ENCODE measurements at places on chromosomes 3 and 15.

DNA sequence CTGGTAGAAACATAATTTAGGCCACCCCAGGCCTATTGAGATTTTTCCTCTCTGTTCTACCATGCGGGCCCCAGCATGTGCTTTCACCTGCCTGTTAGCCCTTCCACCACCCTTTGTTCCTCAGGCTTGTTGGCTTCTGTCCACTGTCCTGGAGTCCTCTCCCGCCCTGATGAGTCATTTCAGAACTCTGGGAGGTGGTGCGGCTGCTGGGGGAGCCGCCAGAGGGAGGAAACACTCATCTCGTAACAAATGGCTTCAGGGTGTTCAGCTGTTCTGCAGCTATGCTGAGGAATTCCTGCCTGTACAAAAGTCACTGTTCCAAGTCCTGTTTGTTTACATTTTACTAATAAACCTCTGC, 36.3 kb downstream of the LRTM1 start:
- DNase-seq = no peak

- DNase-seq = no peak
These were observed 208.4 kb downstream of the PLOD2 start for GRCh38 chr3:145952536-145952935.

DNA sequence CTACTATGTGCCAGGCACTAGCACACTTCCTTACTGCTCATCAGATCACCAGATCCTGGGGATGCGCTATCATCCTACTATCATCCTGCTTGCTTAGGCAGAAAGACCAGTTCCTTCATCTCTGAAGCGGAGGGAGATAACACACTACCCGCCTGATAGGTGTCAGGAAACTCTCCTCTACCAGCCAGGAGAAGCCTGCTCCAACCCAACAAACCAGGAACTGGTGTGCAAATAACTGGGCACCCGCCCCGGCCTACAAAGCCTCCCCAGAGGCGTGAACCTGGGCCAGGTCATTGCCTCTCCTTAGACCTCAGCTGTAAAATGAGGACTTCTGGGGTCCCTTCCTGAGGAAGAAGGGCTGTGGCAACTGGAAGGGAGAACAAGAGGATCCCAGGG, 61.5 kb downstream of the HOMER2 start:
- no peak for DNase-seq

GRCh38 chr3:143901105-143901504, 52.8 kb upstream of the SLC9A9 start:
- DNase-seq = no peak

GRCh38 chr15:70265466-70265978, 167.8 kb upstream of the TLE3 start:
- no peak for DNase-seq

GRCh38 chr3:80771085-80771484, 990.4 kb downstream of the GBE1 start:
- no peak for DNase-seq

DNA sequence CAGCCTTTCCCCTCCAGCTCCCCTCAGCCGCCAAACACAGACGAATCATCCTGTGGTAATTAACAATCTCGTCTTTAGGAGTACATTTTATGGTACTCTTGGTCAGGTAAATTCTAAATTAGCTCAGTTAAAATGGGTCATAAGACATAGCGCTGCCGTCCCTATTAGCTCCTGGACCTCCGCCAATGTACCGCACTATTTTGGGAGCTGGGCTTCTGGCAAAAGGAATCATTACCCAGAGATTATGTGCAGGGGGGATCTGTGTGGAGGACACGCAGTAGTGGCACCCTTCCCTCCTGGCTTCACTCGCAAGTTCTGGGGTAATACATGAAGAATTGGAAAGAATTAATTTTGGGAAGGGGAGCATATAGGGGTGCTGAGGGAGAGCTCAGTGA, 68.6 kb upstream of the ONECUT1 start:
- DNase-seq = no peak

DNA sequence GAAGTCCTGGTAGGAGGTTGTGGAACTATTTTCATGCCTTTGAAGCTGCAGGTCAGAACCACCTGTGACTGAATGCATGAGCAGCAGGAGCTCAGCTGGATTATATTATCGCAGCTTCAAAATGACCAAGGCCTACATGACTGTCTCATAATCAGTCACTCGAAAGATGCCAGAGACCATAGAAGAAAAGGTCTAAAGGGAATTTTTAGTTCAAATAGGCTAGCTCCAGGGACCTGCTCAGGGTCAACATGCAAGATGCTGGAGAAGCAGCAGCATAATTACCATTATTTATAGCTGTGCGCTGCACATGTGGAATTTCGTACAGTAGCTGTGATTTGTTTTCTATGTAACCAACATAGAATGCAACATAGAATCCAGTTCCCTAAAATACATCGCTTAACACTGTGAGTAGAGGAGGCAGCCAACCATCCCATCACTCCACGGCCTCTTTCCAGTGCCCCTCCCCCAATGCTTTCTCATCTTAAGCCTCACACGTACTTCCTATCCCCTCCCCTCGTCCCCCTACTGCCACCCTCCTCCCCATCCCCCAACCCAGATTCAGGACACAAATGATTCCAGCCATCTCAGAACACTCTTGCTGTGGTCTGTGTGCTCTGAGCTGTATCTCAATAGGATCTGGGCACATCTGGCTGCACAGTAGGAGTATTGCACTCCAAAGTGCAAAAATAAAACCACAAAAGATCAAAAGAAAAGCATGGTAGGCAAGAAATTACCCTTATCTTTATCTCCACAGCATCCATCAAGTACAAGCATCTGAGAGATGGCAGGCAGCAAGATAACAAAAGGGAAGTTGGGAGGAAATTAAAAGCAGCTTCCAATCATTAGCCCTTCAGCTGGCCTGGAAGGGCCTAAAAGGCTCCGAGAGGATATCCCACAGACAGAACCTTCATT, 352.8 kb upstream of the SEMA6D start:
- DNase-seq = no peak

- DNase-seq = no peak
These were observed 38.1 kb upstream of the RASA2 start for GRCh38 chr3:141448606-141449220.

GRCh38 chr3:156682501-156682900, 8.1 kb downstream of the TIPARP start:
- DNase-seq = no peak

GRCh38 chr15:63043335-63044076, 959 bp downstream of the TPM1 start:
- DNase-seq = no peak

- DNase-seq = no peak
These were observed 57.6 kb upstream of the TNFSF10 start for GRCh38 chr3:172580680-172581401.

Measured in GM12892 (cell line).